ENCODE measurements at places on chromosomes 7 and 10. TPM values are rescaled to one million over a fixed set of nuclear protein-coding genes. Genes with fewer than 3 reads are reported as not detected.

DNA sequence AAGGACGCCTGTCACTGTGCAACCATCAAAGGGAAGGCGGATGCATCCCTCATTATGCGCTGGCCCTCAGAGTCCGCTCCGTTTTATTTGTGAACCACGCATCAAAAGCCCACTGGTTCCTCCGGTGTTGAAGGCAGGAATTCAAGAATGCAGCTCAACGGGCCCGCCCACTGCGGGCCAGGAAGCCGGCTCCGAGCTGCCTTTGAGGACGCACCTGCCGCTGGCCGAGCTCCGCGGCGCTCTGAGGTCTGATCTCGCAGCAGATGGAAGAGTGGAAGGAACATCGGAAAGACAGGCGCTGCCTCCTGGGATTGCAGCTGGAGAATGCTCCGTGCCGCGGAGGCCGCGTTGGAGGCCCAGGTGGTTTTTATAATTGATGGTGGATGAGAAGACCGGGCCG, 56.9 kb upstream of the ADGRA1 start:
- DNase-seq = peak; percentile 78

DNA sequence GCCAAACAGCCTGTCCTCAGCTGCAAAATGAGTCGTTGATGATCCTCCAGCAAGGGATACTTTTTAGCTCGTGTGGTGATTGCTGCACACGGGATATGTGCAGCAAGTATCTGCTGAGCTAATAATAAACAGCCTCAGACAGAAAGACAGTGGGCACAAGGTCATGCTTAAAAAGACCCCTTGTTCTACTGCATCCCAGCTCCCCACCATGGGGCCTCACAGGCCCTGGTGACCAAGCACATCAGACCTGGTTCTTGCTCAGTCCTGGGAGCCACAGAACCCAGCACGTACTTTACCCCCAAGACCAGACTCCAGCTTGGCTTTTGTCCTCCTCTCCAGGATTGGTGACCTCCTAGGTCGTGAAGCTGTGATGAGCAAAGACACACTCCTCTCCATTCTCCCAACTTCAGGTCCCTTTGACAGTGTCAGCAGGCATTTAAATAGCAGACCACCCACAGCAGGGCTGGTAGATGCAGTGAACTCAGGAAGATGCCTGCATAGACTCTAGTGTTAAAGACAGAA, 50.5 kb downstream of the EGFR start:
- DNase-seq = no peak

- no peak for DNase-seq
These were observed 127.3 kb upstream of the PCBD1 start for GRCh38 chr10:71015674-71016073.

- no peak for DNase-seq
These were observed 399.6 kb downstream of the DPP6 start for GRCh38 chr7:154451480-154452457.

DNA sequence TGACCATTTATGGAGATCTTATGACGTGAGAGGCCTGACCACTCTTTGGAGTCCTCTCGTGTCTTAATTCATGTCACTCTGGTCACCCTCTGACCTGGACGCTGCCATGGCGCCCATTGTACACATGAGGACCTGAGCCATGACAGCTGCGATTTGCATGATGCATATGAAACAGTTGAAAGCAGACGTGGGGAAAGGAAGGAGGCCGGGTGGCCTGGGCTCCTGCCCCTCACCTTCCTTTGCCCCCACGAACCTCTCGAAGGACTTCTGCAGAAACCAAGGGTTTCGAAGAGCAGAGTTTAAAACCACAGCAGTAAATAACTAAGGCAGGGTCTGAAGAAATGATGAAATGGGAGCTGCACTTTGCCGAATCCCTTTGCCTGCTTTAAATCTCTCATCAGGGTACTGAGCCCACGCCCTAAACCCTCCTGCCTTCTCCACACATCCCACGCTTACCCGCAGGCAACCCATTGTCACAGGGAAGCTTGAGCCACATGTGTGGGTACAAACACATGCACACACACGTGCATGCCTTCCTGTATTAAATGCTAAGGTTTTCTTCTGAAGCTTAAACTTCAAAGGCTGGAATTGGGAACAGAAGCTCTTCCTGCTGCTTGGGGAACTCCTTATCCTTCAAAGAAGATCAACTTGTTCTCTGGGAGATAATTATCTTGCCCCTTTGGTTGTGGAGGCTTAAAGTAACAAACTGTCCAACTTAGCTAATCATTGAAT, 11.7 kb upstream of the CALML3 start:
- no peak for DNase-seq

DNA sequence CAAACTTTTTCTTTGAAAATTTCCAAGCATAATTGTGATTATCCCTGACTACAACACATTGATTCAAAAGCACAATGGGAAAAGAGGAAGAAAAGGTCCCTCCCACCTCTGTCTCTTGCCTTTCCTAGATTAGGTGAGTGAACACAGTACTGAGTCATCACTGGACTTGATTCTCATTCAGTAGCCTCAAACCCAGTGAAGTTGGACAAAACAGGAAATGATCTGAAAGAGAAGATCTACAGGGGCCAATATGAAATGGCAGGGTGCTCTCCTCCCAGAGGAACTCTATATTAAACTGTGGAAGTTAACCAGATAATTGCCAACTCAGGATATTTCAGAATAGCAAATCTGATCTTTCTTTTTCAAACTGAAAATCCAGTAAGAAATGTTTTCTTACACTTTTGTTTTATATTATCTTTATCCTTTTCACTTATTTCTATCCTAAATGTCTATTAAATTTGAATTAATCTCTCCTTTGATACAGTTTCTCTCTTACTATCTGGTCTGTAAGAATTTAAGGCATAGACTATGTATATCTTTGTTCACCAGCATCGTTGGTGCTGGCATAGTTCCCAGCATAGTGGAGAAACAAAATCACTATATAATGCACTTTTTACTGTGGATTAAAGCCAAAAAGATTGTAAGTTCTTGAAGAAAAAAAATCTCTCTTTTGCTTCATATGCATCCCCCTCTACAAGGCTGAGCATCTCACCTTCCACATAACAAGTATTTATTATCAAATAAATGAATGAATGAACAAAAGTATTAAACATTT, 41.4 kb upstream of the IKZF1 start:
- no peak for DNase-seq

DNA sequence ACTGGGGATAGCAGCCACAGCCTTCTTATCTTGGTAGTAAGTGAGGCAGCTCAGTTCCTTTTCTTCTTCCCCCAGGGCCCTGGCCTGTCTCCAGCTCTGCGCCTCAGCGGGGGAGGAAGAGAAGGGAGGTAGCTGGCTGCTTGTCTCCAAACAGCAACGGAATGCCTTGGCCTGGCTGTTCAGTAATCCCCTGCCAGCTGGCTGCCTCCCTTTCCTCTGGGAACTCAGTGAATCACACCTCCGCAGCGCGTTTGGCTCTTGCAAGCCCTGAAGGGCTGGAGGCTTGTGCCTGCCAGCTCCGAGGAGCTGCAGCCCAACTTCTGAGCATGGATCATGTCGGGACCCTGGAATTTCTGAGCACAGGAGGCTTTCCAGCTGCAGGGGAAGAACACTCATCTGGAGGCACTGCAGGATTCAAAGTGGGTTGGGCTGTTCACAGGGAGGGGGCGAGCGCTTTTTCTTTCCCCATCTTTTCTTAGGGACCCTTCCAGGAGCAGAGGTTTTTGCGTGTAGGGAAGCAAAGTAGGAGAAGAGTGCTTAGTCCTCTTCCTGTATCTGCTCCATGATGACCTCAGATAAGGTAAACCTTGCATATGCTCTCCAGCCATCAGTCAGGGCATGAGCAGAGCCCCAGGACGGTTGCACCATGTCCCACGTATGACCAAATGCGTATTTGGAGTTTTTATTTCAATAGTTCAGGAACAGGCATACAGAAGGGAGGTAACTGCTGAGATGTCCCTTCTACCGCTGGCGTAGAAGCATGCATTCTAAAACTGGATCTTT, 253.2 kb upstream of the INHBA start:
- DNase-seq = peak; percentile 77

DNA sequence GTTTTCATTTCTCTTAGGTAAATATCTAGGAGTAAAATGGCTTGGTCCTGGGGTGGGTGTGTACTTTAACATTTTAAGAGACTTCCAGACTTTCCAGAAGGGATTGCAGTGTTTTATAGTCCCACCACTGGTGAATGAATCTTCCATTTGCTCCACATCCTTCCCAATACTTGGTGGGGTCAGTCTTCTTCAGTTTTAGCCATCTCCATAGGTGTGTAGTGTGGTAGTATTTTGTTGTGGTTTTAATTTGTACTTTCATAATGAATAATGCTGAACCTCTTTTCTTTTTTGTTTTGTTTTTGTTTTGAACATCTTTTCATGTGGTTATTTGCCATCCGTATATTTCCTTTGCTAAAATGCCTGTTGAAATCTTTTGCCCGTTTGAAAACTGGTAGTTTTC, 86.4 kb downstream of the ANKRD61 start:
- DNase-seq = no peak

DNA sequence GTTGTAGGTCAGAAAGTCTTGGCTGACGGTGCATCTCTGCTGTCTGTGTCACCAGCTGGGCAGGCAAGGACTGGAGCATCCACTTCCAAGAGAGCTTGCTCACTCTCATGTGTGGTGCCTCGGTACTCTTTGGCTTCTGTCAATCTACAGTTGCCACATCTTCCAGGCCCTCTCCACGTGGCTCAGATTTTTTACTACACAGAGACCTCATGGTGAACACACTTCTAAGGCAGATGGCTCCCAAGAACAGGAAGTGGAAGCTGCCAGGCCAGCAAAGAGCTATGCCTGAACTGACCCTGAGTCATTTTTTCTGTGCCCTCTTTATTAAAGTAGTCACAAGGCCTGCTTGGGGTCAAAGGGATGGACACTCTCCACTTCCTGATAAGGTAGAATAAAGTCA, 351.5 kb upstream of the AUTS2 start:
- no peak for DNase-seq

DNA sequence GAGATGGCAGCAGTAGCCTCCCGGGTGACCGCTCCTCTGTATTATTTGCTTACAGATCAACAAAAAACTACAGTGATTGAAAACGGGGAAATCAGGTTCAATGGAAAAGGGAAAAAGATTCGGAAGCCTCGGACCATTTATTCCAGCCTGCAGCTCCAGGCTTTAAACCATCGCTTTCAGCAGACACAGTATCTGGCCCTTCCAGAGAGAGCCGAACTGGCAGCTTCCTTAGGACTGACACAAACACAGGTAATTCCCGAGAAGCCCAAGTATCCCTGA, 2.2 kb downstream of the DLX6 start:
- no peak for DNase-seq

- no peak for DNase-seq
These were observed 226.0 kb downstream of the TCF7L2 start for GRCh38 chr10:113175756-113176651.

- DNase-seq = no peak
These were observed 1136.8 kb upstream of the AUTS2 start for GRCh38 chr7:68461430-68461829.

- no peak for DNase-seq
These were observed 66.6 kb upstream of the NOBOX start for GRCh38 chr7:144470078-144470477.

GRCh38 chr7:92754919-92755581, 81.3 kb downstream of the CDK6 start:
- DNase-seq = peak; percentile 21

- no peak for DNase-seq
These were observed 21.5 kb downstream of the ADAMTS14 start for GRCh38 chr10:70693619-70694335.

- no peak for DNase-seq
These were observed 32.0 kb downstream of the GNA12 start for GRCh38 chr7:2812114-2812487.

DNA sequence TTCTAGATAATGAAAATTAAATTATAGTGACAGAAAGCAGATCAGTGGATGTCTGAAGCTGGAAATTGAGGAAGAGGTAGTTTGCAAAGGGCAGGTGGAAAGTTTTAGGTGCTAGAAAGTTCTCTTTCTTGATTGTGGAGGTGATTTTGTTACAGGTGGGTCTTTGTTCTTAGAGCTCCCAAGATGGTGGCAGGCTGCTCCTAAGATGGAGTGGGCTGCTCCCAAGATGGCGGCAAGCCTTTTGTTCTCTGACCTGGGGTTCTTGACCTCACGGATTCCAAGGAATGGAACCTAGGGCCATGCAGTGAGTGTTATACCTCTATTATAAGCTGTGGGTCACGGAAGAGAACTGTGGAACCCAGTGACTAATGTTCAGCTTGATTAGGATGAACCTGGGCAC, 32.5 kb downstream of the SUGCT start:
- DNase-seq = no peak

DNA sequence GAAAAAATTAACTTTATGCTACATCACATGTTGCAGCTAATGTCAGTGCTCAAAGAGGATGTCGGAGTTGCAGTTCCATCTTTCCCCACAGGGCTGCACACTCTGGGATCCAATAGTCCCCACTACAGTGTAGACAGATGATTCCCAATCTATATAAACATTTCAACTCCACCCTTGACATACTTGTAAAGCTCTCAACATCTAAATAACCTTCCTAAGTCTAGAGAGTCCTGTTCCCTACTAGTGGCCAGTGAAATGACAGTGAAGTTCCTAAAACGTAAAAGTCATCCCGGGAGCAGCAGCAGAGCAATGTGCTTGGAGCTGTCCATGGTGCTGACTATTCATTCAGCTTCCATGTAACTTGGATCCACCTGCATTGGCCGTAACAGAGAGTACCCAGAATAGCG, 145.1 kb downstream of the GRM8 start:
- peak; percentile 25 for DNase-seq

DNA sequence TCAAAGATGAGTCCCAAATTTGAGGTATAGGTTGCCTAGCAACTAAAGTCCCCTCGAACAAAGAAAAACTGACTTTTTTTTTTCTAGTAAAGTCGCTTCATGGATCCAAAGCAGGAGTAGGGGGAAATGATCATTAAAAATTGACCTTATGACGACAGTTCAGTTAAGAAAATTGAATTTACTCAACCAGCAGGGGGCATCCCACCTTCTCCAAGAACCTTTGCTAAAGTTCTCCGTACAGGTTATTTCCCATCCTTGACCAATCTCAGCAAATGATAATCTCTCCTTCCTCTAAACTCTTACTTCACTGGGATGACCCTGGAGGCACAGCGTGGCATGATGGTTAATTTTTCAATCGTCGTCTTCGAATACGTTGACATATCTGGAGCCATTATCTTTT, 228.3 kb downstream of the CALN1 start:
- no peak for DNase-seq

- DNase-seq = no peak
These were observed 18.3 kb downstream of the AGAP3 start for GRCh38 chr7:151104411-151105235.

DNA sequence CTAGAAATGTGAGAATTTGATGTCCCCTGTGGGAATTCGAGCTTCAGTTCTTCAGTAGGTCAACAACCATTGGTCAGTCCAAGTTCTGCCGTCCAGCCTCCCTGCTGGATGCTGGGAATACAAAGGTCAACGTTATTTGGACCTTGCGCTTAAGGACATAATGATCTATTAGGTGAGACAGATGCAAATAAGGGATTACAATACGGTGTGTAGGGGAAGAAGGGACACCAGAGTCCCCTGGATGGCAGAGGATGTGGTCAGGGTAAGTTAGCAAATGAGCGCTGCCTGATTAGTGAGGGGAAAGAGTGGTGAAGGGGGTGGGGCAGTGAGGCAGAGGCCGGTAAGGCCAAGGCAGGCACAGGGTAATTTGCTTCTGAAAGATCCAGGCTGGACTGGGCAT, 16.2 kb downstream of the CCNY start:
- no peak for DNase-seq

FMC1 gene
- 12.9 TPM for total RNA-seq

SLF2 gene
- total RNA-seq = 23.6 TPM

MRLN gene
- 0.91 TPM for total RNA-seq

PAPOLB gene
- total RNA-seq = 0.46 TPM

AUTS2 gene
- 47.6 TPM for total RNA-seq

GIMAP4 gene
- total RNA-seq = 45.2 TPM

ABCB1 gene
- total RNA-seq = 4.0 TPM

GRID2IP gene
- total RNA-seq = 0.30 TPM

GPR22 gene
- total RNA-seq = not detected

C10orf143 gene
- total RNA-seq = not detected

Data from upper lobe of left lung (tissue), 6 donors.